ENCODE measurements at places on chromosomes 4 and X.

DNA sequence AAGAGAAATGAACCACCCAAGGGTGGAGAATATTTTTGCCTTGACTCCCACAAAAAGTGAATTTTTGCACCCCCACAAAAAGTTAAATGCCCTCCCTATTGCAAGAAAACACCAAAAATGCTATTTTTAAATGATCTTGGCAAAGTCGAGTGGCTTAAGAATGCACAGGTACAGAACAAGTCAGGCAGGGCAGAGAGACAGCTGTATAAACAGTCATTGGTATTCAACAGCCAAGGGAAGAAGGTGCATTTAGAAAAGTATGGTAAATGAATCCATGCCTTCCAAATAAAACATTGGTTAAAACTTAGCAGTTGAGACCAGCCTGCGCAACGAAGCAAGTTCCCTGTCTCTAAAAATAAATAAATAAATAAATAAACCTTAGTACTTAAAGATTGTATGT is 169.3 kb downstream of the CHIC2 start:
- no peak for DNase-seq

- DNase-seq: no peak
Observed at GRCh38 chr4:113785781-113786180, 24.2 kb upstream of the CAMK2D start.

- DNase-seq: no peak
Observed at GRCh38 chr4:98963538-98964433, 31.7 kb upstream of the METAP1 start.

- DNase-seq: no peak
Observed at GRCh38 chr4:67587156-67587555, 28.6 kb downstream of the STAP1 start.

GRCh38 chrX:40410859-40411258 is 169.9 kb upstream of the ATP6AP2 start:
- DNase-seq: no peak

- no peak for DNase-seq
Observed at GRCh38 chr4:25280210-25280609, 32.4 kb upstream of the ZCCHC4 start.

Measured in NCI-H446 treated with DMSO at 0.1 percent for 48 hours (cell line).